CMK (cell line): ENCODE measurements at places on chromosomes 12 and 14.

GRCh38 chr12:67928621-67929383 lies 60.4 kb upstream of the IFNG-AS1 start:
- DNase-seq, result no peak

DNA sequence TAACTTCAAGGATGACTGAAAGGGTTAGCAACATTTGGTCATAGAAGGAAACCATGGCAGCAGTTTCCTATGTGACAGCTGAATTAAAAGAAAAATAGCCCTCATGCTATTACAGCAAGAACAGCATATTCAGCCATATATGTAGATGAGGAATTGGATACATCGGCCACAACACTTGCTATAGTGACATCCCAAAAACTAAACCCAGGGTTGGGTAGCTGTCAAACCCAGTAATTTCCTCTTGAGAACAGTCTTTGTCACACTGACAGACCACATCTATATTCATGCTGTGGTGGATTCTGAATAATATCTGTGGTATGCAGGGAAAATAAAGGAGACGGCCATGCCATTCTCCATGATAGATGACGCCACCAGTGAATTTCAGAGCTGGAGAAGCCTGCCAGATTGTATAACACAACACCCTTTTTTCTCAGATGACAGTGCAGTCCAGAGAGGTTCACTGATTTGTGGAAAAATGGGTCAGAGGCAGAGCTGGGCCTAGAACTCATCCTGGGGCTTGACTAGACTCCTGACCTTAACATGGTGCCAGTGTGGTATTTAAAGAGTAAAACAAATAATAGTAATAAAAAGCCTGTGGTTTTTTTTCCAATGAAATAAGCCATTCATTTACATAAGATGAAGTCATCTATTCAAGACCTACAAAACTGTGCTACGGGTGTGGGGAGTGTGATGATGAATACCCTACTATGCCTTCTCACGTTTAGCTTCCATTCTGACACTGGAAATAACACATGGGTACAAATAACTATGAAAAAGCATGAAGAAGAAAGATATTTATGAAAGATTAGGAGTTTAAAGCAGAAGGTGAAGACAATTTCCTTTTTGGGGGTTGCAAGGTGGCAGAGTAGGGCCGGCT lies 32.3 kb downstream of the EFCAB11 start:
- DNase-seq, result no peak

DNA sequence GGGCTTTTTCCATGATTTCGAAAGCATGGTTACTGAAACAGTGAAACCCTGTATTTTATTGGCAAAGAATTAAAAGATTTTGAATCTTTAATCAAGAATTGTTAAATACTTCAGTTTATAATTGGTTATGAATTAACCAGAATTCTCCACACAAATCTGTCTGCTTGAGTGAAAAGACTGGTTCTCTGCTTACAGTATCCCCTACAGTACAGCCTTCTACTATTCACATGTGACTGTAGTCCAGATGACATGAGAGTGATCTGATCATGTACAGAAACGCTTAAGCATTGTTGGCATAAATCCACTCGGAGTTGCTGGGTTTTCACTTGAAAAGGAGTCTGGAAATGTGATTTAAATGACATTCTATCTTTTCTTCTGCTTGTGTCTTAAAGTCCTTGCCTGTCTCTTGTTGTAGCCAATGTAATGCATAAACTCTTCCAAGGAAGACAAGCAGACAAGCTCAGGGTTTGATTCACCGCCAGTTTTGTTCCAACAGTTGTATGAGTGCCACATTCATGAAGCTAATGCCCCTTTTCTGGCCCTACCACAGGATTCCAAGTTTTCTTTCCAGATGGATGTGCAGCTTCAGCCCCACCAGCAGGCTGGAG lies 222.0 kb upstream of the LRIG3 start:
- no peak for DNase-seq

DNA sequence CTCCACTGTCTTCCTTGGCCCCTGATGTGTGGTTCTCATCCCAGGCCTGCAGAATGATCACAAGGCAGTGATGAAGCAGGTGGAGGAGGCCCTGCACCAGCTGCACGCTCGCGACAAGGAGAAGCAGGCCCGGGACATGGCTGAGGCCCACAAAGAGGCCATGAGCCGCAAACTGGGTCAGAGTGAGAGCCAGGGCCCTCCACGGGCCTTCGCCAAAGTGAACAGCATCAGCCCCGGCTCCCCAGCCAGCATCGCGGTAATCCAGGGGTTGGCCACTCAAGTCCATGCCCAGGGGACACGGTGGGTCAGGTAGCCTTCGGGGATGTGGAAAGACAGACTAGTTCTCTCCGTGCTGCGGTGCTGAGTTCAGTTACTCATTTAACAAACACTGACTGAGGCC lies 11.0 kb downstream of the PSMD9 start:
- no peak for DNase-seq

GRCh38 chr12:84091651-84092050 lies 820.9 kb downstream of the SLC6A15 start:
- no peak for DNase-seq

- no peak for DNase-seq
Measured at GRCh38 chr12:132106921-132107320, 37.2 kb downstream of the DDX51 start.

DNA sequence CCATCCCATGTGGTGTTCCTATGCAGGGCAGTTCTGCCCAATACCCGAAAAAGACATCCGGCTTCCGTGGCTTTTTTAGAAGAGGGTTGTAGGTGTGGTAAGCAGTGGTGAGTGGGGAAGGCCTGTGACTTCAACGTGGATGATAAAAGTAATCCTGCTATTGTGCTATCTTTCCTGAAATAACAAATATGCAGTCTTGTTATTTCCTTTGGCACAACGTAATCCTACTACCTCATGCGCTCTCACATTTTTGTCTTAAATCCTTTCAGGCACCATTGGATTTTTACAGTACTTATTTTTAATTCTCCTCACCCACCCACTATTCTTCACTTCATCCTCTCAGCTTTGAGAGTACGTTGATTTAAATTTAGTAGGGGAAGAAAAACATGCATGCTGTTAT lies 96.8 kb downstream of the IPO8 start:
- no peak for DNase-seq
